ENCODE measurements at places on chromosomes 7 and 10. TPM values are rescaled to one million over a fixed set of nuclear protein-coding genes. Genes with fewer than 3 reads are reported as not detected.

Gene SPAM1
- total RNA-seq: not detected

Gene CYP17A1
- not detected for total RNA-seq

Gene UFSP1
- total RNA-seq: 9.3 TPM

Gene AKR1C3
- total RNA-seq: 4.4 TPM

All from placental pericyte (primary cell).